ENCODE measurements at places on chromosomes 16 and 17. TPM values are rescaled to one million over a fixed set of nuclear protein-coding genes. Genes with fewer than 3 reads are reported as not detected.

SMPD3 gene
- polyA plus RNA-seq = 0.14 TPM

NOL3 gene
- 133 TPM for polyA plus RNA-seq

GIT1 gene
- 25.5 TPM for polyA plus RNA-seq

PPM1E gene
- polyA plus RNA-seq = 1.3 TPM

SLC12A3 gene
- not detected for polyA plus RNA-seq
